Activated CD8-positive, alpha-beta memory T cell treated with anti-CD3 and anti-CD28 coated beads for 1 hour (primary cell): ENCODE measurements at places on chromosomes 2 and 18.

- DNase-seq, result no peak
These were observed 54.8 kb downstream of the COBLL1 start for GRCh38 chr2:164786787-164787186.

- DNase-seq, result no peak
These were observed 185.0 kb upstream of the RASGRP3 start for GRCh38 chr2:33291278-33292013.

DNA sequence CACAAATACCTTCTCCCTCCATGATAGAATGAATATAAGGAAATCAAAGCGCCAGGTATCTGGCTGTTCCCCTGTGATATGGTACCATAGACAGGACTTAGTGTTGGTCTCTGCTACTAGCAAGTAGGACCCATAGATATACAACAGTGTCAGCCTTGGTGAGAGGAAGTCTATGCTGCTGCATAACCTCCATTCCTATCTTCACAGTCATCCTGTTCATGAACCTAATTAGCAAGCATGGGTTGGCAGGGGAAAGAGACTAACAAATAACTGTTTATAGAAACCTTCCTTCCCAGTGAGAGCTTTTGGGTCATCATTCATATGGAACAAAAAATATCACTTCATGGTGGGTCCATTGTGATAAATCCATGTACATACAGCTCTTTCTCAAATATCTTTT lies 188.9 kb upstream of the FAM98A start:
- no peak for DNase-seq

DNA sequence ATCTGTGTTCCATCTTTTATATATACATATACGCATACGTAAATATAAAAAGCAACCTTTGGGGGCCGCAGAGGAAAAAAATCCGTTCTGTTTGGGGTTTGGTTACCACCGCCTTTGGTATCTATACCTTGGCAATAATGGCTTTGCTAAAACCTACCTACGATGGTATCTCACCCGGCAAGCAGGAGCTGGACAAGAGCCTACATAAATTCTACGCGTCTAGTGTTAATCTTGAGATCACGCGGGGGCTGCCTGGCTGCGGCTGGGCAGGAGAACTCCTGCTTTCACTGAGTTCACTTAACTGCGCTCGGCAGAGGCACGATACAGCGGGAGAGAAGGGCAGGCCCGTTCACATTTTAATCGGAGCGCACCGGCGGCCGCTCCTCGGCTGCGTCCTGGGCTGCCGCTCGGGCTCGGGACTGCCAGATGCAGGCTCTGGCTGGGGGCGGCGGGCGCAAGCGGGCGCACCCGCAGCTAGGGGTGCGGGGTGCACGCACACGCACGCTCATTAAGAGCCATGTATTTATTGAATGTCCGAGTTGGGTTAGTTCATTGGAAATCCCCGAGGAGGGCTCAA lies 1.7 kb upstream of the POU3F3 start:
- no peak for DNase-seq

GRCh38 chr18:24000613-24001490 lies 13.7 kb upstream of the TTC39C start:
- no peak for DNase-seq

GRCh38 chr2:74379851-74380789 lies at the start of gene DCTN1:
Gene DCTN1, minus strand, starts transcription at chr2:74380311. Its CDS starts 274 bp downstream, at chr2:74380037.
- no peak for DNase-seq
